ENCODE measurements at places on chromosomes 16 and 17.

DNA sequence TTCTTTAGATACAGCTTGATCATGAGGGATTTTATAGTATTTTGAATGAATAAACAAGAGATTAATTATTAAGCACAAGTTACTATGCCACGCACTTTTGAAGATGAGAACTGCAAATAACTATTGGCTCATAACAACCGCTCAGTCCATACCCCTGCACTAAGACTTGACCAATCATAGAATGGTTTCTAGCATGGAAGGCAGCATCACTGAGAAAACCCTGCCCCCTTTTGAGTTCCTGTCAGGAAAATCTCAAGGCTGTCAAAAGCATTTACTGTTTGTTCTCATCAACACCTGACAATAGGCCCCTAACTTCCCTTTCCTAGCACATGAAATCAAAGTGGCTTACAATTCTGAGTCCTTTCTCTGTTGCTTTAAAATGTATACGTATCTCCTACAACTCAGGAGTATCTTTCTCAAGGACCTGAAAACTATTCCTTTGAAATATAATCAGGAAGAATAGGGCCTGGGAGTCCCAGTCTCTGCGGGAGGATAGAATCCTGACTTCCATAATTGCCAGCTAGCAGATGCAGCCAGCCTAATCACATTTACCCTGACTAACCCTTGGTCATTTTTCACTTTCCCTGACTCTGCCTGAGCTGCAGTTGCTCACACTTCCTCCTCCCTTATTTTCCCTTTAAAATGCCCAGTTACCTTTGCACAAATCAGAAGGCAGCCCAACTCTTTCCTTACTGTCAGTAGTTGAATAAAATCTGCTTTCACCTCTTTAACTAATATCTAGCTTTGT is 9.1 kb upstream of the MMD start:
- DNase-seq: no peak

DNA sequence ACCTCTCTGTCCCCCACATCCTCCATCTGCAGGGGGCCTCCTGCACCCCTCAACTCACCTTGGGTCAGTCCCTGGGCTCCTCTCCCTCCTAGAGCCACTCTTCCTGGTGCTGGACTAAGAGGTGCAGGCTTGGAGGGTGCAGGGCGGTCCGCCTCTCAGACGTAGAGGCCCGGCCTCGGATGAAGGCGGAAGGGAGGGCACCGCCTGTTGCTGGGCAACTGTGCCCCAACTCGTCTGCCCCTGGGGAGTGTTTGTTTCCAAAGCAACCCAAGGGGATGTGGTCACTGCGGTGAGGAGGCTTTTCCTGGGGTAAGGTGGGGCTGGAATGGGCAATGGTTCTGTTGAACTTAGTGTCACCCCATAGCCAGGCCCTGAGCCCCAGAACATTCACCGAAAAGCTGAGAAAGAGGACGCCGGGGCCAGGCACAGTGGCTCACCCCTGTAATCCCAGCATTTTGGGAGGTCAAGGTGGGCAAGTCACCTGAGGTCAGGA is at the start of gene C16orf54:
Gene C16orf54, minus strand, starts transcription at position 138 of the 493 bp plus-strand sequence. CDS start 1,039 bp downstream, outside the sequence.
- DNase-seq: no peak

DNA sequence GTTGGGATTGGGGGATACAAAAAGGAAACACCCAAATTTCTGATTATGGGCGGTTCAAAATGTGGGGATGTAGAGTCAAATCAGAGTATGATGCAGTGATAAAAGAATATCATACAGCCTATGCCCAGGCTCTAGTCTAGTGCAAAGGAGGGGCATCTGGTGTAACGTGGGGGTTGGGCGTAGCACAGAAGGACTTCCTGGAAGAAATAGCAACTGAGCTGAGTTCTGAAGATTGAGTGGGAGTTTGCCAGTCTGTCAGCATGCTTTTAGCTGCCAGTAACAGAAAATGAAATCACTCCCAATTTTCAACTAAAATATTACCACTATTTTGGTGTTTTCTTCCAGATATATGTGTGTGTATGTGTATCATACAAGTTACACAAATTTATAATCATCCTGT is 196.9 kb downstream of the SPECC1 start:
- DNase-seq: no peak

- peak; percentile 58 for DNase-seq
Measured at GRCh38 chr16:495127-495748, 32.3 kb upstream of the CAPN15 start.

- DNase-seq: no peak
Measured at GRCh38 chr17:50079334-50080095, 15.6 kb upstream of the PDK2 start.

DNA sequence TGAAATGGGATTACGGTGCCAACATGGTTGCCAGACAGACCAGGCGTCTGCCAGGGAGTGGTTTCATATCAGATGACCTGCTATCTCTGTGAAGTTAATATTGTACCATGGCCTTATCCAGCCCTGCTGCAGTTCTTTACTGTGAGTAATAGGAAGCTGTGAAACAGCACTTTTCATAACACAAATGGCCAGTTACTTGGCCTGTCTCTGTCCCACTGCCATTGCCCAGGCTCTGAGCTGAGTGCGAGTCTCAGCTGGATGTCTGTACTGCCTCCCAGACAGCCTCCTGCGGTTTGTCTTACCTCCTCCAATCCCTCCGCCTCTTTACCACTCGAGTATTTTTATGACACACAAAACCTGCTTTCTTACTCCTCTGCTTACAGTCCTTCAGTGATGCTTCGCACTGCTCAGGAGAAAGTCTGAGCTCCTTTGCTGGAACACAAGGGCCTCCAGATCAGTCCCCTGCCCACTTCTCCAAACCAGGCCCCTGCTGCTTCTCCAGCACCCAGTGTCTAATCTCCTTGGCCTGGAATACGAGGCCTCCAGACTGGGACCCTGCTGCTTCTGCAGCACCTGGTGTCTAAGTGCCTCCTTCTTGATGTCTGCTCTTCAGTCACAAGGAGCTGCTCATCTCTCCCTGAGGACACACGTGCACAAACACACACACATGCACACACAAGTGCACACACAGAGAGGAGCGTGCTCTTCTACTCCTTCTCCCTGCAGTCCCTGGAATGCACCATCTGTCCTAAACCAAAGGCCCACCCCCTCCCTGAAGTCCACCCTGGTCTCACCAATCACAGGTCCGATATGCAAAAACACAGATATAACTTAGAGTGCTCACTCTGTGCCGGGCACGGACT is 17.1 kb upstream of the RHOT1 start:
- no peak for DNase-seq

DNA sequence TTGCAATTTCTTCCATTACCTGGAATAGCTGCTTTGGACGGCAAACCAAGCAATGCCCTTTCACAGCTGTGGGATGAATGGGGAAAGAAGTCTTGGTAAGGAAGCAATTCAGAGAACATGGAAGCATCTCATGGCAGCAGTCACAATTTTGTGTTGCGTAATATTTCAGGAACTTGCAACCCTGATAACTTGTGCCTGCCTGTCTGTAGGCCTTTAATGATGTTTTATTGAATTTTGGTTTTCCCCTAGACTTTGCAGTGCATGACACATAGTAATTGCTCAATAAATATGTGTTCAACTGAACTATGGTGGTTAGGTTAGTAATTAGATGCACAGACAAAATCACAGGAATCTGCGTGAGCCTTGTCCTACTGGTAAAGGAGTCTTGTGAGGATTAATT is 439.5 kb downstream of the WWOX start:
- DNase-seq: peak; percentile 11

GRCh38 chr16:6967796-6968320 is 364.8 kb upstream of the RBFOX1 start:
- no peak for DNase-seq

DNA sequence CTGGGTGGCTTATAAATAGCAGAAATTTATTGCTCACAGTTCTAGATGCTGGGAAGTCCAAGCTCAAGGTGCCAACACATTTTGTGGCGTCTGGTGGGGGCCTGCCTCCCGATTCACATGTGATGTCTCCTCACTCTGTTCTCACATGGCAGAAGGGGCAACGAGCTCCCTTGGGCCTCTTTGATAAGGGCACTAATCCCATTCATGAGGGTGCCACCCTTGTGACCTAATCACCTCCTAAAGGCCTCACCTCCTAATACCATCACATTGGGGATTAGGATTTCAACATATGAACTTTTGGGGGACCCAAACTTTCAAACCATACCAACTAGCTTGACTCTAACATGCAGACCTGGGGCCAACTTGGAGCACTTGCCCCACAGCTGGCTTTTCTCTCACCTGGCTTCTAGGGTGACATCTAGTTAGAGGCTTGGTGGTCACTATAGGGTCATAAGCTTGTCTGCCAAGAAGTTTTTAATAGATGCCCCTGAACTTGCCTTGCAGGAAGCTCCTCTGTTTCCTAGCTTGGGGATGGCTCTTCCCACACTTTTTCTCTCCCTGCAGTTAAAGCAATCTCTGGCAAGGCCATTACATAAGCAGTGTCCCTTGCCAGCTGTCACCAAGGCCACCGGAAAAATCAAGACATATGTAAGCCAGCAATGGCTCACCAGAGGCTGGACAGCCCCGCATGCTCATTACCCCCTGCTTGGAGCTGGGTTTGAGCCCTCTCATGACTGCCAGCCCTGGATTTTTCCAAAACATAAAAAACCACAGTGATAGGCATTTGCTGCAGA is 8.4 kb upstream of the MED9 start:
- no peak for DNase-seq

DNA sequence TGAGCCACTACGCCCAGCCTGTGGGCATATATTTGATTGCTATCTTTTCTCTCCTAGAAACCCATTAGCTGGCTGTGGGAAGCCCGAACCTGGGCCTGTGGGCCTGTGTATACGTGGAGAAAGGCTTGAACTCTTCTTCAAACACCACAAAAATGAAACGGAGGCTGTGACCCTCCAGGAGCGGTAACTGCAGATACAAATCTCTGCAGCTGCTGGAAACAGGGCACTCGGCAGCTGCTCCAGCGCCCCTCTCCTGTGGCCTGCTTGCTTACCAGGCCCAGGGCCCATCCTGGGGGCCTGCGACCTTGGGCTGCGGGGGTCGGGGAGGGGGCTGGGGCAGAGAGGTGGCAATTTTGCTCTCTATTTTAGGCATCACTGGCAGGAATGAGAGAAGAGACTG is 28.0 kb upstream of the MTSS2 start:
- no peak for DNase-seq

DNA sequence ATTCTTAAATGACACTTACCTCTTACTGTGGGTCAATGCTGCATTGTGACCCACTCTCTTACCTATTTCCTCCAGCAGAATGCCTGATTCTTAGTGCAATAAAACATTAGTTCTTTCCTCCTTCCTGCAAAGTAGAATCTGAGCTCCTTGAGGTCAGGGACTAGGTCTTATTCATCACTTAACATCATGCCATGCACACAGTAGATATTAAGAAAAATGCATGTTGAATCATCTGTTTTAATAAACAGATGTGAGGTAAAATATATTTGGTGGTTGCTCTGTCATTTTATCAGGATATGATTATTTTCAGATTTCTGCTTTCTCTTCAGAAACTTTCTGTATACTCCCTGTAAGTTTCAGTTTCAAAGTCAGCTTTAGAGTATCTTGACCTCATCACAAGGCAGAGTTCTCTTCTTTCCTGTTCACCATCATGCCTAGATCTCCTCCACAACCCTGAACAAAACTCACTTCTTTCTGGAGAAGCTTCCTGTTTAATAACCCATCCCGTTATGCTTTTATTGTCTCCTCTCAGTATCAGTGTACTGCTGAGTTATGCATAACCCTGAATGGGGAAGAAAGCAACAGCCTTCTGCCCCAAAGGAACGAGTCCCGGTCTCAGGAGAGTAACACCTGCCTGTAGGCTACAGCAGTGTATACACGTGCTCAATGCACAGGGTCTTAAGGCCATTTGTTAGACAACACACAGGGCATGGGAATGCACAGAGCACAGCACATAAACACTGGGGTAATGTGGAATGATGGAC is 30.3 kb upstream of the SUPT4H1 start:
- DNase-seq: no peak

- peak; percentile 43 for DNase-seq
Measured at GRCh38 chr17:83100220-83100852, 20.9 kb downstream of the METRNL start.

- DNase-seq: no peak
Measured at GRCh38 chr17:72945473-72945872, 147.0 kb downstream of the SLC39A11 start.

GRCh38 chr17:47615766-47616424 is 33.8 kb upstream of the KPNB1 start:
- peak; percentile 66 for DNase-seq

DNA sequence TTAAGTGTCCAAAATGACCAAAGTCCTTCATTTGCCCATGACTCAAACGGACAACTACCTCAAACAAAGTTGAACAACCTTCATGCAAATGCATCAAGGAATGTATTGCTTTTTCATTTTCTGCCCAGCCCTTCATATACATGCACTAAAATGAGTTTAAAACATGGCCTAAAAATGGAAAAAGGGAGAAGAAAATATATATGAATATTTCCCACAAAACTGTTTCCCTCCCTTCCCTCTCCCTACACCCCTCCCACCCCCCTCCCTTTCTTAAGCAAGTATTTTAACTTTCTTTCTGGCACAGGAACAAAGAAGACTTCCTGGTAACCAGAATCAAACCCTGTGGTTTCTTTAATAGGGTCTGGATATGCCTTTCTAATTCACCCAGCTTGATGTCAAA is 5.5 kb upstream of the FBXL20 start:
- no peak for DNase-seq

DNA sequence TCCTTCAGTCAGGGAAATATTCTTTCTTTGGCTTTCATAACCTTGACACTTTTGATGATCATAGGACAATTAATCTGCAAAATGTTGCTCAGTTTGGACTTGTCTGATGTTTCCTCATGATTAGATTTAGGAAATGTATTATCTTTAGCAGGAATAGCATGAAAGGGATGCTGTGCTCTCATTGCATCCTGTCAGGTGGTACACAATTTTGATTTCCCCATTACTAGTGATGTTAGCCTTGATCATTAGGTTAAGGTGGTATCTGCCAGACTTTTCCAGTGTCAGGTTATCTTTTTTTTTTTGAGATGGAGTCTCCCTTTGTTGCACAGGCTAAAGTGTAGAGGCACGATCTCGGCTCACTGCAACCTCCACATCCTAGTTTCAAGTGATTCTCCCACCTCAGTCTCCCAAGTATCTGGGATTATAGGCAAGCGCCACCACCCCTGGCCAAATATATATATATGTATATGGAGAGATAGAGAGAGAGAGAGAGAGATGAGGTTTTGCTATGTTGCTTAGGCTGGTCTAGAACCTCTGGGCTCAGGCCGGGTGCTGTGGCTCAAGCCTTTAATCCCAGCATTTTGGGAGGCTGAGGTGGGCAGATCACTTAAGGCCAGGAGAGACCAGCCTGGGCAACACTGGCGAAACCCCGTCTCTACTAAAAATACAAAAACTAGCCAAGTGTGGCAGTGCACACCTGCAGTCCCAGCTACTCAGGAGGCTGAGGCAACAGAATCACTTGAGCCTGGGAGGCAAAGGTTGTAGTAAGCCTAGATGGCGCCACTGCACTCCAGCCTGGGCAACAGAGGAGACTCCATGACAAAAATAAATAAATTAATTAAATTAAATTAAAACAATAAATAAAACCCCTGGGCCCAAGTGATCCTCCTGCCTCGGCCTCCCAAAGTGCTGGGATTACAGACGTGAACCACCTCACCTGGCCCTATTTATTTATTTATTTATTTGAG is 15.8 kb upstream of the CAVIN1 start:
- DNase-seq: peak; percentile 43

GRCh38 chr16:82834151-82834815 is 207.5 kb downstream of the CDH13 start:
- no peak for DNase-seq
